ENCODE measurements at places on chromosomes 2 and 18.

- no peak for DNase-seq
These were observed 20.6 kb downstream of the TMX3 start for GRCh38 chr18:68694316-68694715.

DNA sequence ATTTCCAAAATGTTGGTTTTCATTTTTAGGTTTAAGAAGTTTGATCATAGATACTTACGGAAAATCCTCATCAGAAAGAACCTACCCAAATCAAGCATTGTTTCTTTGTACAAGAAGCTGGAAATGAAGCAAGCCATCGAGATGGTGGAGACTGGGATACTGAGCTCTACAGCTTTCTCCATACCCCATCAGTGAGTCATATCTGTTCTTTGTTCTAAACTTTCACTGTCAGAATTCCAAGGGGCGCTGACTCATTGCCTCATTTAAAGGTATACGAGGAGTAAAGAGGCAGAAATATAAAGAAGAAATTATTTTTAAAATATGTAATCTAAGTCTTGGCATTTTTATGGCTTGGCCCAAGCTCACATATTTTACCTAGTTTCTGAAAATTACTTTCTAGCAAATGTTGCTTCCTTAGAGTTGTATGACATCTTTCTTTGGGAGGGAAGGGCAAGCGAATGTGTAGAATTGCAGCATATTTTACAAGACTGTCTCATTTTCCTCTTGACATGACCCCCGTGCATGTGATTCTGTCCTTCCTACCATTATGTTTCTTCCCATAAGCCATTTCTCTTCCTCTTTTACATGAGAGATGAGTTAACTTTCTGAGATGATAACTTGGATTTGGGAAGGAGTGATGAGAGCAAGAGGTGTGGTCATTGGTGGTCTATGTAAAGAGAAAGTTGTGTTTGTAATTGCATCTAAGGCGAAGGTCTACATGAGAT lies 41.2 kb downstream of the SLC9A4 start:
- DNase-seq, result no peak

DNA sequence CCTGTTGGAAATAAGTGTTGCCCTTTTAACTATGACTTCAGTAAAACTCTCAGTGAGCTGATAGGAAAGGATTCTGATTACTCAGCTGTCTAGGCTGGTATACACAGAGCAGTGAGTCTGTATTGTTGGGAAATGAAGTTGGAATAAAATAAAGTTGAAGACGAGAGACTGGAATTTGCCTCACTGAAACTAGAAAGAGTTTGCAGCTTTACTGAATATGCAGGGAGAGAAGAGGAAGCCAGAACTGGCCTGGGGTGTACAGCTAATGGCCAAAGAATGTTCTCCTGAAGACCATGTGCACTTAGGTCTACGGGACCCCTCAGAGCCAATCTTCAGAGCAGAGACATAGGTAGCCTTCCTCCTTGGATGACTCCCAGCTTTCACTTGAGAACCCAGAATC lies 26.5 kb downstream of the EIF4E2 start:
- DNase-seq, result no peak

GRCh38 chr2:123095219-123095835 lies 929.8 kb upstream of the CNTNAP5 start:
- DNase-seq, result no peak

All from T-helper 1 cell (primary cell).